ENCODE measurements at places on chromosomes 16 and 17. TPM values are rescaled to one million over a fixed set of nuclear protein-coding genes. Genes with fewer than 3 reads are reported as not detected.

USP7 gene
- total RNA-seq, result 62.8 TPM

ARL5C gene
- not detected for total RNA-seq

CNTNAP4 gene
- not detected for total RNA-seq

ZSCAN10 gene
- not detected for total RNA-seq

SLC35G6 gene
- not detected for total RNA-seq

RBFOX1 gene
- 76.6 TPM for total RNA-seq

SYNGR3 gene
- total RNA-seq, result 0.30 TPM

DNA sequence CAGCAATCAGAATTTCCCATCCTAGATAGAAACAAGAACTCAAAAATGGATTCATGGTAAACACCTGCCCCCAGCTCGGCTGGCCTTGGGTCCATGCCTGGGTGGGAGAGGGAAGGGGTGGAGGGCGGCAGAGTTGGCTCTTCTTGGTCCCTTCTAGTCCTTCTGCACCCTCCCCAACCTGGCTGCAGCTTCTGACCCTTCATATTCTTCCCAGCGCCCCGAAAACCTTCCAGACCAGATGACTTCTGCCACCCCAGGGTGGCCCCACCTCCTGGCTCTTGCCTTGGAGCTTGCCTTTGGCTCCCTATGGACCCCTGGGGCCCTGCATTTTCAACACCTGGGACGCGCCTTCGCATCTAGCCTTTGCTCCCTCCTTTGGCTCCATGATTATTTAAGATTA, 5.4 kb upstream of the GJD3 start:
- H3K36me3 ChIP-seq, result no peaks in the 10 kb centered on the region
- no peaks in the 10 kb centered on the region for H3K27me3 ChIP-seq
- no peaks in the 10 kb centered on the region for H3K4me1 ChIP-seq
- DNase-seq, result no peak
- no peak overlapping the region for H3K27ac ChIP-seq

- no peak overlapping the region for H3K4me3 ChIP-seq
- H3K4me1 ChIP-seq, result peaks cover 51% of the 10 kb centered on the region
- no peaks in the 10 kb centered on the region for H3K36me3 ChIP-seq
- DNase-seq, result peak; percentile 65
Observed at GRCh38 chr17:79019632-79020584, 4.1 kb upstream of the C1QTNF1 start.

DNA sequence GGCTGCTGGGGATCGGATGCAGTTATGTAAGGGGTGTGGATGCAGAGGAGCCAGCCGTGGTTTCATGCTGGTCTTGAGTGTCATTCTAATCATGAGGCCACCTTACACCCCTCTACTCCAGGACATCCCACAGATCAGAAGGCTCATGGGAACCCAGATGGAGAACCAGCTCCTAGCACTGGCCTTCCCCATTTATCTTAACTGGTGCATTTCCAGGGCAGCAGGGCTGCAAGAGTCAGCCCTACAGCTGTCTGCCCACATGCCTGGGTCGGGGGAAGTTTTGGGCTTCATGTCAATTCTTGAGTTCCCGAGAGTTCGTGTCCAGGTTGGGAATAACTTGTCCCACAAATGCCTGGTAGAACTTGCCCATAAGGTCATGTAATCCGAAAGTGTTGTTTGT, 29.1 kb downstream of the RPTOR start:
- H3K36me3 ChIP-seq, result no peaks in the 10 kb centered on the region
- DNase-seq, result no peak
- no peak overlapping the region for H3K4me3 ChIP-seq
- no peaks in the 10 kb centered on the region for H3K27me3 ChIP-seq
- H3K4me1 ChIP-seq, result no peaks in the 10 kb centered on the region
- H3K27ac ChIP-seq, result no peak overlapping the region

DNA sequence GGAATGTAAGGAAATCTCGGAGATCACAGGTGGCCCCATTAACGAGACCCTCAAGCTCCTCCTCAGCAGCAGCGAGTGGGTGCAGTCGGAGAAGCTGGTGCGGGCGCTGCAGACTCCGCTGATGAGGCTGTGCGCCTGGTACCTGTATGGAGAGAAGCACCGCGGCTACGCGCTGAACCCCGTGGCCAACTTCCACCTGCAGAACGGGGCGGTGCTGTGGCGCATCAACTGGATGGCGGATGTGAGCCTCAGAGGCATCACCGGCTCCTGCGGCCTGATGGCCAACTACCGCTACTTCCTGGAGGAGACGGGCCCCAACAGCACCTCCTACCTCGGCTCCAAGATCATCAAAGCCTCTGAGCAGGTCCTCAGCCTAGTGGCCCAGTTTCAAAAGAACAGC, 16.2 kb downstream of the MLYCD start:
- H3K36me3 ChIP-seq, result peaks cover 31% of the 10 kb centered on the region
- no peaks in the 10 kb centered on the region for H3K27me3 ChIP-seq
- no peak overlapping the region for H3K27ac ChIP-seq
- H3K4me3 ChIP-seq, result no peak overlapping the region
- H3K4me1 ChIP-seq, result peaks cover 26% of the 10 kb centered on the region

DNA sequence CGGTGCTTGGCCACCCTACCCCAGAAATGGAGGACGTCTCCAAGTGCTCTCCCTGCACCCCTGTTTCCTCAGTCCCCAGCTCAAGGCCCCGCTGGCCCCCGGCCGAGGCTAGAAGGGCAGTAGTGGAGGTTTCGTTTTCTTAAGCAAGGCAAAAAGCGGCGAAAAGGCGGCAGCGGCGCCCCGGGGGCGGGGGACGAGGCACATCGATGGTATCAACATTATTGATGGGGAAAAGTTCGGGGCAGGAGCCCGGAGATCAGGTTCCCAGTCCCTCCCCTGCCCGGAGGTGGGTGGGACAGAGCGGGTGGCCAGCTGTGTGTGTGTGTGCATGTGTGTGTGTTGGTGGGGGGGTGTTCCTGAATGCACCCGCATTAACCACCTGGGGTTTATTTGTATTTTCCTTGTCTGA, 4.1 kb upstream of the SALL1 start:
- H3K4me3 ChIP-seq, result peak overlapping the region; percentile 18
- H3K4me1 ChIP-seq, result no peaks in the 10 kb centered on the region
- H3K27me3 ChIP-seq, result peaks cover 99% of the 10 kb centered on the region
- H3K36me3 ChIP-seq, result no peaks in the 10 kb centered on the region
- no peak for DNase-seq

GRCh38 chr16:82177555-82177954, 7.5 kb upstream of the MPHOSPH6 start:
- H3K4me3 ChIP-seq, result no peak overlapping the region
- no peak for DNase-seq
- no peaks in the 10 kb centered on the region for H3K36me3 ChIP-seq
- no peaks in the 10 kb centered on the region for H3K4me1 ChIP-seq

DNA sequence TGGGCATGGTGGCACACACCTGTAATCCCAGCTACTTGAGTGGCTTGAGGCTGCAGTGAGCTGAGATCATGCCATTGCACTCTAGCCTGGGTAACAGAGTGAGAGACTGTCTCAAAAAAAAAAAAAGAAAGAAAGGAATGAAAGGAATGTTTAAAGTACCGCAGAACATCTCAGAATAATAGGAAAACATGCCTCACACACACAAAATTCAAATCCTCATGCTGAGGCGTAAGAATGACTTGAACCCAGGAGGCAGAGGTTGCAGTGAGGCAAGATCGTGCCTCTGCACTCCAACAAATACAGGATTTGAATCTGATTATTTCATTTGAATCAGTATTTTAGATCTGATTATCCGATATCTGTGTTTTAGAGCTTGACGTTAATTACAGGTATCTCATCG, 21.3 kb upstream of the GAA start:
- no peak overlapping the region for H3K27ac ChIP-seq
- DNase-seq, result no peak
- H3K4me1 ChIP-seq, result peaks cover 4% of the 10 kb centered on the region
- no peaks in the 10 kb centered on the region for H3K27me3 ChIP-seq
- no peak overlapping the region for H3K4me3 ChIP-seq

DNA sequence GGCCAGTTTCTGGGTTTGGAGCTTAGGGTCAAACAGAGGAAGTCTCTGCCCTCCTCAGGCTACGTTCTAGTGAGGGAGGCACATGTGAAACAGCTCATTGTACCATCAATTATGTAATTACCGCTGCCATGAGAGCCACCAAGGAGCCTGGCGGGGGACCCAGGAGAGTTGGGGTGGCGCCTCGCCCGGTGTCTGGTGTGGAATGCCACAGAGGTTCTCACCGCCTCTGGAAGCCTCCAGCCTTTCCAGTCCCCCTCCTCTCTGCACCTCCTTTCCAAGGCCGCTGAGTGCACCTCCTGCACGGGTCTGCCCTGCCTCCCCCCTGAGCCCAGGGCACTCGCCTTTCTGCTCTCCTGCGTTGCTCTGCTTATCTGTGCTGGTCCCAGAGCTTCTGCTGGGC, 51.4 kb downstream of the SREBF1 start:
- peak overlapping the region; percentile 93 for H3K27ac ChIP-seq
- H3K4me1 ChIP-seq, result peaks cover 71% of the 10 kb centered on the region
- H3K36me3 ChIP-seq, result no peaks in the 10 kb centered on the region
- DNase-seq, result no peak
- no peak overlapping the region for H3K4me3 ChIP-seq

DNA sequence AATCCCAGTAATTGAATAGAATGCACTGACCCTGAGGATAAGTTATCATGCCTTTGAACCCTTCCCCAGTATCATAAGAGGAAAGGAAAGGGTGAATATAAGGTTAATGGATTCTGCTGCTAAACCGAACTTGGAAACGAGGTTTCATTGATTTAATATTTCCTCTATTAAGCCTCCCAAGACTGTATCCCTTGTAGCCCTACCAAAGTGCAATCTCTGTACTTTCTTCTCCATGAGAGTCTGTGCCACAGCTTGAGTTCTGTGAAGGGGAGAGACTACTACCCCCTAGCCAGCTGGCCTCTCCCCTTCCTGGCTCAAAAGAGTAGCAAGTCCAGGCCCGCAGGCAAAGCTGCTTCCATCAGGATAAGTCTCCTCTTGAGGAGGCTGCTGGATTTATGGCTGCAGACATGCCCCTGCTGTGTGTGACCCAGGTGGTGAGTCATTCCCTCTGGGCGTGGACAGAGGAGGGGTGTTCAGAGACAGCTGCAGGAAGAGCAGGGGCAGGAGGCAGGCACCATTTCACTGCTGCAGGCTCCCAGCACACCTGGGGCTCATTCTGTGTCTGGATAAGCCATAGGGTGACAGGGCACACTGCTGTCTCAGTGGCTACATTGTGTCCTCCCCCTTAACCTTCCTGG, 58.4 kb downstream of the TOM1L2 start:
- H3K36me3 ChIP-seq, result no peaks in the 10 kb centered on the region
- peak; percentile 50 for DNase-seq
- no peak overlapping the region for H3K4me3 ChIP-seq
- no peaks in the 10 kb centered on the region for H3K27me3 ChIP-seq

DNA sequence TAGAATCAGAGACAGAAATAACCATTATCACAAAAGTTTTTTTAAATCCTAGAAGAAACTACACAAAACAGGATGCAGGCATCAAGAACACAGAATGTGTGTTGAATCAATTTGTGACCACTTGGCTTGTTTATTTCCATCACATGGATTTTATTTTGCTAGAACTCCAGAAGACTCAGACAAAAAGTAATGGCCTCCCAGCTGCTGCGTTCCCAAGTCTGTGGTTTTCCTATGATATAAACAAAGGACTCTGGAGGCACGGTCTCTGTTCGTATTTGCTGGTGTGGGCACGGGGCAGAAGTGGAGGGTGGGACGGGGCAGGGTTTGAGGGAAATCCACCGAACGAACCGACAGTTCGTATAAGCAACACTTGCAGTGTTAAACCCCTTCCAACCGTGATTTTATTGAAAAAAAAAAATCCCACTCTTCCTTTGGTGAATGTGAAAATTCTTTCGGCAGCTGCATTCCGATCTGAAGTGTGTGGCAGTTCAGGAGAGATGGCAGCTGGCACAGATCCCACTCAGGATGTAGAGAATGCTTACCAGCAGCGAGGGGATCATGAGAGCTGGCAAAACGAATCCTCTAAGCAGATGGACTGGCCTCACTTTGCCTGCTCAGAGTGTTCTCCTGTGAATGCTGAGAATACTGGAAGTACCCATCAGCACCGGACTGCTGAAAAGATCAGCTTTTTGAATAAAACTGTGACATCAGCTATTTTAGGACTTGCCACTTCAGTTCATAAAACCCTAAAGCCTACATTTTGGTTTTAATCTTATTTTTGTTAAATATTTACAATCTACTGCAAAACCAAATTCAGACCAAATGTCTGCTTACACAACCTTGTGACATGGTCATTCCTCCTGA, 165.2 kb downstream of the VPS53 start:
- no peak for DNase-seq
- H3K27me3 ChIP-seq, result no peaks in the 10 kb centered on the region
- H3K4me3 ChIP-seq, result peak overlapping the region; percentile 14

DNA sequence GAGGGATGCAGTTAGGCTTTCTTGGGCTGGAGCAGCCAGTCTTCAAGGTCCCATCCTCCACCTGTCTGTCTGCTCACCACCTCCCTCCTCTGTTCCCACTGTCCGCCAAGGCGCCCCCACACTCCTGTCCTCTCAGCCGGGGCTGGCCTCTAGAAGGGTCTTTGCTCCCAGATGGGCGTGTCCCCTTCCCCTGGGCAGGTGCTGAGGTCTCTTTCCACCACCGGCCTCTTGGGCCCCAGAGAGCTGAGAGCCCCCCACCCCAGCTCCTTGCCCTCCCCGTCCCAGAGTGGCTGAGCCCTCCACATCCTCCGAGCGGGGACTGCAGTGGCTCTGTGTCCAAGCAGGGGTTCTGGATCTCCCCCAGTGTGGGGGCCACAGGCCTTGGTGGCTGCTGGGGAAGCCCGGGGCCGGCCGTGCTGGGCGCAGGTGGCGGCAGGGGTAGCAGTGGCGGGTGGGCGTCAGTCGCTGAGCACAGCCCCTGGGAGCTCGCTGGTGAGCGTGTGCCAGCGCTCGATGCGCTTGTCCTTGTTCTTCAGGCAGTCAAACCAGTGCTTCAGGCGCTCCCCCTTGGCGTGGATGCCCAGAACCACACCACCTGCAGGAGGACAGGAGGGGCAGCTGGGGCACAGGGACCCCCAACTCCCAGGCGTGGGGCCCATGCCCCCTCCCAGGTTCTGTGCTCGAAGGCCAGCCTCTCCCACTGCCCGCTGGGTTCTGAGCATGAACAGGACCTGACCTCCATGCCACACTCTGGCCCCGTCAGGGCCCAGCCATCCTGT, 9.8 kb downstream of the SCGB1C2 start:
- H3K4me1 ChIP-seq, result peaks cover 7% of the 10 kb centered on the region
- no peak overlapping the region for H3K27ac ChIP-seq
- no peak overlapping the region for H3K4me3 ChIP-seq
- H3K27me3 ChIP-seq, result no peaks in the 10 kb centered on the region
- no peak for DNase-seq

GRCh38 chr17:48113201-48113676, 5.7 kb downstream of the SNX11 start:
- H3K27ac ChIP-seq, result no peak overlapping the region
- no peak for DNase-seq
- H3K4me1 ChIP-seq, result no peaks in the 10 kb centered on the region
- no peaks in the 10 kb centered on the region for H3K36me3 ChIP-seq

All from heart right ventricle (tissue), 16 donors.